ENCODE measurements at places on chromosomes 11 and 22.
A peak's percentile ranks its signal among the peaks of the same experiment; 100 is the strongest.

DNA sequence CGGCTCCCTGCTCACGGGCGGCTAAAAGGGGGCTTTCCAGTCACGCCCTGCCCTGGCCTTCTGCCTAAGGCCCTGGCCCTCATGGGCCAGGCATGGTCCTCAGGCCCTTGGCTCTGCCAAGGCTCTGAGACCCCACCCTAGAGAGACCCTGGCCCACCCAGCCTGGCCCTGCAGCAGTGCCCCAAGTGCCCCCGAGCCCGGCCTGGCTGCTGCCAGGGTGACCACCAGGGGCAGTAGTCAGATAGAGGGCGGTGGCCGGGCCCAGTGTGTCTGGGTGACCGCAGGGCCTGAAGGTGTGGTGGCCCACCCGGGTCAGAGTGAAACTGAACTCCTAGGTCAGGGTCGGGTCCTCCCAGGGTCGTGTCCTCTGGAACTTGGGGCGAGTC, 29.4 kb upstream of the CCDC188 start:
- no peak for DNase-seq

DNA sequence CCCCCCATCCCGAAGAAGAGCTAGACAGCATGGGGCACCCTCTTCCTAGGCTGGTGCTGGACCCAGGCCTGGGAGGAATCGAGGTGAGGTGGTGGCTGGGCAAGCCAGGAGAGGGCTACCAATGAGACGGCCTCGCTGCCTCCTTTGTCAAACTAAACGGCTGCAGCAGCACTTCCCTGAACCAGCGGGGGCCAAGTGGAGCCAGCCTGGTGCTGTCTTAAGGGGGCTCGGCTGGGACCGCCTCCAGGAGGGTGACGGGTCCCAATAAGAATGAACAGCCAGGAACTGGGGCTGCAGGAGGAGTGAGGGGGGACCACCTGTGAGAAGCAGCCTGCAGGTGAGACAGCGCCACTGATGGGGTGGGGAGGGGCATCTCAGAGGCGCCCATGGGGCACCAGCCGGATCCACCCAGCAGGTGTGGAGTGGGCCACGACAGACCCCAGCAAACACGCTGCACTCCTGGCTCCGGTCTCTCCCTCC, 17.1 kb downstream of the IFT27 start:
- no peak for DNase-seq

DNA sequence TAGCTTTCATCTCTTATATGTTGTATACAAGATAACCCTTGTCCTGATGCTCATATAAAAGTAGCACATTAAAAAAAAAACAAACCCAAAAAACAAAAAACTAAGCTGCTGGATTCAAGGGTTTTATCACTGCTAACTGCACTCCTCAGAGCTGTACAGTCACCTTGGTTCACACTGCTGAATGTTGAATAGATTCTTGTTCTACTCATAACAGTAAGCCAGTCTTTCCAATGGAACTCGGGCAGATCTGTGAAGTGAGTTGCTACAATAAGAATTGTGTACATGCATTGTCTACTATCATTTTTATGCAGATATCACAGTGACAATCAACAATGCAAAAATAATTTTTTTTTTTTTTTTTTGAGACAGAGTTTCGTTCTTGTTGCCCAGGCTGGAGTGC, 4.7 kb downstream of the HARBI1 start:
- DNase-seq: no peak

GRCh38 chr22:30033137-30033536, 47.1 kb upstream of the HORMAD2 start:
- DNase-seq: no peak

GRCh38 chr22:44445731-44446130, 52.3 kb downstream of the RTL6 start:
- no peak for DNase-seq

DNA sequence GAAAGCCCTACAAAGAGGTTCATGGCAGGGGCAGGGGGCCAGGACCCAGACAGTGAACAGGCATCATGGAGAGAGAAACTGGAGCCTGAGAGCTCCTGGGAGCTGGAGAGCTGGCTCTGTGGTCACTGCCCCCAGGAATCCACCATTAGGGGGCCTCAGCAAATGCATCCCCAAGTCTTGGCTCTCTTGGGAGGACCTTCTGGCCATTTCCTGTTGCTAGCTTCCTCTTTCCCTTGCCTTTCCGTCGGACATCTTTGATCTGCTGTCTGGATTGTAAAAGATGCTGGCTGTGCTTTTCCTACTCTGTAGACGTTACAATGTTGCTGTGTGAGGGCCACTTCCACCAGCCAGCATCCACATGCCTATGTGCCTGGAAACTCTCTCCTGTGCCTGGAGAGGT, 7.1 kb upstream of the CRYBB2 start:
- DNase-seq: no peak

DNA sequence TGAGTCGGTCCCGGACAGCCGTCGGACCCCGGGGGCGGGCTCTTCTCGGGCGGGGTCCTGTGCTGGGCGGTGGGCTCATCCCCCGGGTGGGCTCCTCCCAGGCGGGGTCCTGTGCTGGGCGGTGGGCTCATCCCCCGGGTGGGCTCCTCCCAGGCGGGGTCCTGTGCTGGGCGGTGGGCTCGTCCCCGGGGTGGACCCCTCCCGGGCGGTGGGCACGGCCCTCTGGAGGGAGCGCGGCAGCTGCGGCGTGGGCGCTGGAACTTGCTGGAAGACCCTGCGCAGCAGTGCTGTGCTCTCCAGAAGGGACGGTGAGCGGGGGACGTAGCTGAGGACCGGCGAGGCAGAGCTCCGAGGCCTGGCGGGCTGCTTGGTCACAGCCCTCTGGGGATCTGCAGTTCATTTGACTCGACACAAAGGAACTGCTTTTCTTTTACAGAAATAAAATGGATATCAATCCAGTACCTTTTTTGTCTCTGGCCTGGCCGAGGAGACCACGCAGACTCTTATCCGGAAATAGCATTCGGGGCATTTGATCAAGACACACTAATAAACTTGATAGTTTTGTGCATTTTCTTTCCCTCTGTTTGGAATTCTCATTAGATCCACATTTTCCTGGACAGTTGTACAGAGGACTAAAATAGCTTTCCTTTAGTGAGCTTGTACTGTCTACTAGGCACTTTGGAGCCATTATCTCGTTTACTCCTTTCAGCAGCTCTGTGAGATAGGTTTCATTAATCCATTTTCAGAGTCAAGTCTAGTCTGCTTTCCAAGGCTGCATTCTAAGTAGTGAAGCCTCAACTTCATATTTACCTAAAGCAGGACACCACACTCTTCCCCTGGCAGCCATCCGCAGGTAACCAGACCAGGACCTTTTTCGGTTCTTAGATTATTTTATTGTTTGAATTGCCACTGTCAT, 812 bp downstream of the JAM3 start:
- peak; percentile 6 for DNase-seq

DNA sequence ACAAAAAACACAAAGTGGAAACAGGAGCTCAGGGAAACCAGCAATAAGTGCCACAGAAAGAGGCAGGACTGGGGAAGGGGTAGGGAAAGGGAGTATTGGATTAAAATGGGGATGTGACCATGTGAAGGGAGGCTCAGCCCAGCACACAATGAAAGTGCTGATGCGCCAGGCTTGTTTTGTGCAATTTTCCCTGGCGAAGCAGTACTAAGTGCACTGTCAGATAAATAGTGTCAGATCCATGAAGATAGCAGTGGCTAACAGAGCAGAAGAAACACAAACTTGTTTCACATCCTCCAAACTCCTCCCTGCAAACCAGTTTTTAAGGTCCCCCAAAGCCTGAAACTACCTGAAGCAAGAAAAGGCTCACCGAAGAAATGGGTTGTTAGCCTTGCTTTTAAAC, 50.7 kb upstream of the RAPSN start:
- peak; percentile 4 for DNase-seq

- DNase-seq: no peak
Measured at GRCh38 chr11:125167292-125167953, 2.9 kb downstream of the PKNOX2 start.

DNA sequence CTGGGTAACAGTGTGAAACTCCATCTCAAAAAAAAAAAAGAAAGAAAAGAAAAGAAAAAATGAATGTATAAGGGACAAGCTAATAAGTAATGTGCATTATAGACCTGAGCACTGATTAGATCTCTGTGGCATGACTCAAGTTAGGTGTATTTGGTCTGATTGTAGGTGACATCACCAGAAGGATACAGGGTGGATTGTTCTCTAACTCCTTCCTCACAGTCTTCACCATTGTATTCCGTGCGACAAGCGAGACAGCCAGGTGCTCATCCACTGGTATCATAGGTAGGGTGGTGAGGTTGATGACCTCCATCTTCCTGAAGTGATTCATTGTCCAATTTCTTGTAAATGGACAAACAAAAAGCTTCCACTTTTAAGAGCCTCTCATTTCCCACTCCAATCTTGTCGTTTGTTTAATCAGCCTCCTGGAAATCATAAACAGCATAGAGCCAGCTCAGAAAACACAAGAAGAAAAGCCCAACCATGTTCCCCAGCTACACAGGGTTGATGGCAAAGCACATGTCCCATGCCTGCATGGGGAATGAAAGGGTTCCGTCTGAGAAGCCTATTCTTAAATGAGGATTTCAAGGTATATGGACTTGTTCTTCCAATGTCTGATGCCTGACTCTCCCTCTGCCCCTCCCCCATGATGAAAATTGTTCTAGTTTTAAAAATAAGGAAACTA, 6.2 kb downstream of the FAM227A start:
- DNase-seq: no peak

DNA sequence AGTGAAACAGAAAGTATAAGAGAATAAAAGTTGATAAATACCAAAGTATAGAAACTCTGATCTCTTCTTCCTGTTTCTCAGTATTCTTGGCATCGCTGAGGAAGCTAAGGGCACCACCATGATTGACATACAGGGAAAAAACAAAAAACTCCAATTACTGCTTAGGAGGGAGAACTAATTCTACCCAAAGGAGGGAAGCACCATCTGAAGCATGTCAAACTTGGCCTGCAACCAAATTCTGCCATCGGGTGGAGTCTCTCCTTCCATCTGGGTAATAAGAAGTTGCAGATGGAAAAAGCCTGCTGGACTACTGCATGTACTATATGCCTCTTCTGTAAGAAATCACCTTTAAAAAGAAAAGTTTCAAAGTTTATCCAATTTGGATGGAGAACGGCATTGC, 30.5 kb upstream of the PPP2R1B start:
- DNase-seq: no peak

GRCh38 chr11:111120161-111120560, 125.4 kb upstream of the POU2AF2 start:
- no peak for DNase-seq

GRCh38 chr11:117842131-117842941, 17.8 kb upstream of the FXYD2 start:
- DNase-seq: no peak

- no peak for DNase-seq
Measured at GRCh38 chr11:84136926-84137325, 850.8 kb upstream of the CCDC90B start.

DNA sequence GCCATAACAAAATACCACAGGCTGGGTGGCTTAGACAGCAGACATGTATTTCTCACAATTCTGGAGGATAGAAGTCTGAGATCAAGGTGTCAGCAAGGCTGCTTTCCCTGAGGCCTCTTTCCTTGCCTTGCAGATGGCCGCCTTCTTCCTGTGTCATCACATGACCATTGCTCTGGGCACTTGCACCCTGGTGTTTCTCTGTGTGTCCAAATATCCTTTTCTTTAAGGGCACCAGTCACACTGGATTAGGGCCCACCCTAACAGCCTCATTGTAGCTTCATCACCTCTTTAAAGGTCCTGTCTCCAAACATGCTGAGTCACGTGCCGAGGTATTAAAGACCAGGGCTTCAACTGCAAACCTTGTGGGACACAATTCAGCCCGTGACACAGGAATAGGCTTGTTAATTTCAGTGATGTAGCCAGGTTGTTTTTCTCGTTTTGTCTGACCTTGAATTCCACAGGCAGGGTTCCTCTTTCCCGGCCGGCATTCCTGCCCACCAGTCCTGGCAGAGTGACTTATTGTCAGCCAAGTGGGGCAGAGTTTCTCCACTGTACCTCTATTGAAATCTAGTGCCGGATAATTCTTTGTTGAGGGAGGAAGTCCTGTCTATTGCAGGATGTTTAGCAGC, 100.1 kb downstream of the KCNQ1OT1 start:
- DNase-seq: no peak

DNA sequence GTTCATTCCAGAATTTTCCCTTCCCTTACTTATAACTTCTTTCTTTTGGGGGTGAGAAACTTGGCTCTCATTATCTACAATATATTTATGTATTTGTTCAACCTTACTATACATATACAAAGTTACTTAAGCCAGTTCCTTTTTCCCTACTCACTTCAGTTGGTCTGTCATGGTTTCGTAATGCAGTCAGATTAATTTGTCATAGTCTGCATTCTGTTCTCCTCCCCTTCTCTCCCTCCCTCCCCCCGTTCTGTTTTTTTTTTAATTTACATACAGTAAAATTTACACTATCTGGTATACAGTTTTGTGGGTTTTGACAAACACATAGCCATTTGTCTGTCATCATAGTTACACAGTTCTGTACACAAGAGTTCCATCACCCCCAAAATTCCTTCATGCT, 71.8 kb upstream of the ADORA2A start:
- DNase-seq: no peak

DNA sequence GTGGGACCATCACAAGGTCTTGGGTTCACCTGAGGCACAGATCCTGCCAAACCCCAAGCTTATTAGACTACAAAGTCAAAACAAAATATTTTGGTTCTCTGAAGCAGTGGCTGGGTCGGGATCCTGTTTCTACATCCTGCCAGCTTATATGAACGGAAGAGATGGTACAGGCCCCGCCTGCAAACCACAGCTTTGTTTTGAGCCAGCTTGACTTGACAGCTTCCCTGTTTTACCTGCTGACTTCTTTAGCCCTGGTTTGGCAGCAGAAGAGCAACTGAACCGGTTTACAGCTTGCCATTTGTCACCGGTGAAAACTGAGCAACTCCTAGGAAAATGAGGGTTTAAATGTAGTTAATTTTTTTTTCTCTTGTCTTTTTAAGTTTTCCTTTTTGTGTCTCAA, 11.4 kb downstream of the PACS1 start:
- DNase-seq: no peak

- DNase-seq: no peak
Measured at GRCh38 chr11:2366276-2366675, 10.8 kb upstream of the CD81 start.

DNA sequence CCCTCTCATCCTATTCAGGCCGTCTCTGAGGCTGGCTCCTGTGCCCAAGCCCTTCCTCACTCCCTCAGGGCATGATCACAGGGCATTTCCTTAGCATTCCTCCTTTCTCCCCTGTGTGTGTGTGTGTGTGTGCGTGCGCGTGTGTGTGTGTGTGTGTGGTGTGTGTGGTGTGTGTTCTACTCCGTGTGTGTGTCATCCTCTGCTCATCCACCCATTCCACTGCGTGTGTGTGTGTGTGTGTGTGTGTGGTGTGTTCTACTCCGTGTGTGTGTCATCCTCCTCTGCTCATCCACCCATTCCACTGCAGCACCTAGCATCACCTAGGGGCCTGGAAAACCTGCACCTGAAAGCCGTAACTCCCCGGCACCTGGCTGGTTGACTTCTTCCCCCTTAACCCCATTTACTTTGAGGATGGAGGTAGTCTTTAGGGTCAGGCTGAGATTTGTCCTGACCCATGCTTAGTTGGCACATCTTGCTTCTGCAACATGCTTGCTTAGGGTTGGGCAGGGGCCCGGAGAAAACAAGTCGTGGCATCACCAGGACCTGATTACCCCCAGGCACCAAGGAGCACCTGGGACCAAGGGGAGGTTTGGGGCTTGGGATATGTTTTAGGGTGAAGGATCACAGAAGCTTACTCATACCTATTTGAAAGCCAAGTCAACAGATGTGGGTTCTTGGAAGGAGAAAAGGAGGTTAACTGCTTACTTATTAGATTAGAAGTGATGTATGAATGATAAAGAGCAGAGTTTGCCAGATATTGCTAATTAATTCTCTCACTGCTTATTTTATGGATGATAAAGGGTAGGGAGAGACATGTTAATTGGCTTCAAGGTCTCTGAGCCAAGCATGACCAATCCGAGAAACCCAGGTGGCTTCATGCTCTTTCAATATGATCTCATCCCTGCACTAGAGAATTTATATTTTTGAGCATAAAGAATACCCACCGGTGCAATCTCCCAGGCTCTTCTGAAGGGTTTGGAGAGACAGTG, 18.9 kb downstream of the TIMP3 start:
- DNase-seq: no peak
